ENCODE measurements at places on chromosomes 16 and 17.

GRCh38 chr17:77205396-77206125 is 64.8 kb downstream of the SEC14L1 start:
- DNase-seq, result no peak

DNA sequence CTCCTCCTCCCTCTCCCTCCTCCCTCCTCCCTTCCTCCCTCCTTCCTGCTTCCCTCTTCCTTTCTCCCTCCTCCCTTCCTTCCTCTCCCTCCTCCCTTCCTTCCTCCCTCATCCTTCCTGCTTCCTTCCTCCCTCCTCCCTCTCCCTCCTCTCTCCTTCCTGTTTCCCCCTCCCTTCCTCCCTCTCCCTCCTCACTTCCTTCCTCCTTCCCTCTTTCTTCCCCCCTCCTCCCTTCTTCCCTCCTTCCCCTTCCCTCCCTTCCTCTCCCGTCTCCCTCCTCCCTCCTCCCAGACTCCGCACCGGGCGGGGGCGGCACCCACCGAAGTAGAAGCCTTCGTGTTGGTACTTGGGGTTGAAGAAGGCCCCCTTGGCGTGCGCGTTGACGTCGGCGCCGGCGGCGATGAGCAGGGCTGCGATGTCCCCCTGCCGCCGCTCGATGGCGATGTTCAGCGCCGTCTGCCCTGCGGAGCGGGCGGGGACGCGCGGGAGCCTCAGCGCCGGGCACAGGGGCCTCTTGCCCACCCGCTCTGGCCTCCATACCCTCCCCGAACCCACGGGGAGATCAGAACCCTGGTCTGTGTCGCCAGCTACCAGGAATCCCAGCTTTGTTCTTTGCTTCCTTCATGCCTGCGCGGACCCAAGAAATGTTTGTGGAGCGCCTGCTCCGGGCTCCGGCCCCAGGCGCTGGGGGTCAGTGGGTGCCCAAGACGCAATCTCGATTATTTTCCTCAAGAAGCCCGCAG is 22.2 kb downstream of the TRPV3 start:
- peak; percentile 36 for DNase-seq

- DNase-seq, result no peak
Observed at GRCh38 chr16:23950898-23951297, 115.1 kb downstream of the PRKCB start.

DNA sequence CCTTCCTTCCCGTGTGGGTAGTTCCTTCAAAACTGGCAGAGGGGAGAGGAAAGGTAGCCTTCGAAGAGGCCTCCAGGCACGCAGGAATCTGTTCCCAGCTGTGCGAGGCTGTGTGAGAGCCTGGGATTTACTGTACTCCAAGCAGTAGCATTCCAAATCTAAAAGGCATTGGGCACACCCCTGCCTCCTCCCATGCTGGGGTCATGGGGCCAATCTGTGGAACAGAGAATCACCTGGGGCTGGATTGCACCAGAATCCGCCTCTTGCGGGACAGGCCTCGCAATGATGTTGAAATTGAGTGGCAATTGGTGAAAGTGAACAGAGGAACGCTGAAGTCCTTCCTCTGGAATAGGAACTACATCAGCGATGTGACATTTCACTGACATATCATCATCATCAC is 72.5 kb upstream of the IRX3 start:
- DNase-seq, result no peak

GRCh38 chr17:61833536-61834193 is 29.7 kb downstream of the BRIP1 start:
- DNase-seq, result no peak

DNA sequence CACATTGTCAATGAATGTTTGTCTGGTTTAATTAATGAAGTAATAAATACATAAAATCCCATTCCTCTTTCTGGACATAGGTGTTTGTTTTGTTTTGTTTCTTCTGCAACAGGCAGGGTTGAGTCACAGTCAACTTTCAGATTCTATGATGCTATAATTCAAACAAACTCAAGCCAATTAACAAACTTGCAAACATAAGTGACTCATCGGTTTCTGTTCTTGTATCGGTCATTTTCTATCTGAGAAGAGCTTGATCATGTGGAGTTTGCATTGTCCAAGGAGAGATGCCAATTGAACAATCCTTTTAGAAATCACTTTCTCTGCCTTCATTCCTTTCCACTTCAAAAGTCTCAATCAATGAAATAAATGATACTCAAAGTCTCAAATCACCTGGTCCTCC is 294.2 kb upstream of the C16orf82 start:
- DNase-seq, result no peak

- no peak for DNase-seq
Observed at GRCh38 chr16:66511602-66512271, 38.2 kb downstream of the TK2 start.

- peak; percentile 50 for DNase-seq
Observed at GRCh38 chr16:28494121-28494851, at the start of gene APOBR. APOBR (plus strand) TSS chr16:28494643; CDS start chr16:28494682, 39 bp downstream.

GRCh38 chr17:82228842-82229697 is at the start of gene SLC16A3:
SLC16A3 (plus strand) TSS chr17:82229042; CDS start chr17:82236009, 6,967 bp downstream.
- DNase-seq, result peak; percentile 45

GRCh38 chr16:75198135-75198600 is 8.8 kb downstream of the CTRB2 start:
- no peak for DNase-seq

- no peak for DNase-seq
Observed at GRCh38 chr16:15031179-15031578, 24.7 kb downstream of the NTAN1 start.

Measured in stimulated activated CD4-positive, alpha-beta T cell treated with anti-CD3 and anti-CD28 coated beads, Interleukin-1b, Interleukin-23, amount 100 ng/mL, for 1 hour (primary cell).